ENCODE measurements at places on chromosomes 2 and 18.

- DNase-seq = no peak
Observed at GRCh38 chr2:108182489-108182888, 57.3 kb upstream of the SULT1C3 start.

DNA sequence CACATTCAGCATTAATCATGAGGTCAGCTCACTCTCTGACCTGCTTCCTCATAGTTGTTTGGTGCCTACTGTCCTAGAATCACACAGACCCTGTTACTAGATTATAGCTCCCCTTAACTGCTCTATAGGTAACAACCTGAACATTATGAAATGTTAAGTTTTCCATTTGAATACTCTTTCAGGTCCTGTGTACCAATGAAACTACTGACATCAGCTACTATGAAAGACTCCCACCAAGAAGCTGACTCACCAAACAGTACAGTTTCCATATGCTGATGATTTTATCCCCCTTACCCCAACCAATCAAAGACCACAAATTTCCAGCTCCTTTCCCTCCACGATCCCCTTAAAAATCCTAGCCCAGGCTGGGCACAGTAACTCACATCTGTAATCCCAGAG, 56.3 kb downstream of the SRBD1 start:
- no peak for DNase-seq

- DNase-seq = no peak
Observed at GRCh38 chr2:134338208-134338607, 84.3 kb downstream of the MGAT5 start.

- DNase-seq = peak; percentile 87
Observed at GRCh38 chr18:76491473-76491775, 3.6 kb downstream of the ZNF516 start.

DNA sequence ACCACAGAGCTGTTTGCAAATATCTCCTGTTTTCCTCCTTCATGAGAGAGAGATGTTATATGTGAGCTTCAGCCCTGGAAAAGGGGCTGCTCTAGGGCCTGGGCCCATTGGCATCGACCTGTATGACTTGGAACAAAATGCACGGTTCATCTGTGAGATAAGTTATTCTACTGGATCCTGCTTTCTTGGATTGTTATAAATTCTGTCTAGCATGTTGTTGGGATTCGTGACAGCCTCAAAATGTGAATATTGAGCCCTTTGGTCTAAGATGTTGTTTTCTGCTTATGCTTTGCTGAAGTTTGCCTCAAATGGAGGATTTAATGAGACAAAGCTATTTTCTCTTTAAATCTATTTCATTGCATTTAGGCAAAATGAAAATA, 372.9 kb downstream of the EN1 start:
- DNase-seq = no peak

- DNase-seq = no peak
Observed at GRCh38 chr18:59712311-59712710, 15.1 kb upstream of the CCBE1 start.

DNA sequence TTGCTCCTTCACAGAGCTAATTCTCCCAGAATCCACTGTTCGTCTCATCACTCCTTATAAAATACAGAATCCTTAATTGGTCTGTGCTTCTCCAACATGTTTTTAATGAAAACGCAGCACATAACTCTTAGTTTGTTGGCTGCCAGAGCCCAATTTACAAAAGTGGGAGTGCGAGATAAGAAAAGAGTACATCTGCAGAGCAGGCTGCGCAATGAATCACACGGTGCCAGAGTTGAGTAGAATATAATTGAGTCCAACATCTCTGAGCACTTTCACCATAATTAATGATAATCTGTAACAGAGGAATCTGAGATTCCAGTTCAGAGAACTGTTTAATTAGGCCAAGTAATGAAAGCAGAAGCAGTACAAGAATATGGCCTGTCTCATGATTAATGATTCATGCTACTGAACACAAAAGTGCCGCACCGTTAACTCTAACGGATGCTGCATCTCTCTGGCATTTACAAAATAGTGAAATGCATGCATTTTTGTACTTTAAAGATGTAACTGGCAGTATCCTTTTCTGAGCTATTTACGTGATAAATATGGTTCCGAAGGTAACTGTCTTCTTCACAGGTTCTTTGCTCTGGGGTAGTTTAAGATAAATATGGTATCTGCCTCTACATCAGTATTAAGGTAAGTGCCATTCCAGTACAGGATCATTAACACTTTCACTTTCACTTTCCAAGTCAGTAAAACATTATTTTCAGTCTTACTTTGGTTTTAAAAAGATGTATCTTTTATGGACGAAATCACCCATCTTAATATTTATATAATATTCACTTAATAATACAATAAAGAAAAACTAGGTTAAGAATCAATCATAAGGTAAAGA, 785.6 kb downstream of the NR4A2 start:
- DNase-seq = no peak

DNA sequence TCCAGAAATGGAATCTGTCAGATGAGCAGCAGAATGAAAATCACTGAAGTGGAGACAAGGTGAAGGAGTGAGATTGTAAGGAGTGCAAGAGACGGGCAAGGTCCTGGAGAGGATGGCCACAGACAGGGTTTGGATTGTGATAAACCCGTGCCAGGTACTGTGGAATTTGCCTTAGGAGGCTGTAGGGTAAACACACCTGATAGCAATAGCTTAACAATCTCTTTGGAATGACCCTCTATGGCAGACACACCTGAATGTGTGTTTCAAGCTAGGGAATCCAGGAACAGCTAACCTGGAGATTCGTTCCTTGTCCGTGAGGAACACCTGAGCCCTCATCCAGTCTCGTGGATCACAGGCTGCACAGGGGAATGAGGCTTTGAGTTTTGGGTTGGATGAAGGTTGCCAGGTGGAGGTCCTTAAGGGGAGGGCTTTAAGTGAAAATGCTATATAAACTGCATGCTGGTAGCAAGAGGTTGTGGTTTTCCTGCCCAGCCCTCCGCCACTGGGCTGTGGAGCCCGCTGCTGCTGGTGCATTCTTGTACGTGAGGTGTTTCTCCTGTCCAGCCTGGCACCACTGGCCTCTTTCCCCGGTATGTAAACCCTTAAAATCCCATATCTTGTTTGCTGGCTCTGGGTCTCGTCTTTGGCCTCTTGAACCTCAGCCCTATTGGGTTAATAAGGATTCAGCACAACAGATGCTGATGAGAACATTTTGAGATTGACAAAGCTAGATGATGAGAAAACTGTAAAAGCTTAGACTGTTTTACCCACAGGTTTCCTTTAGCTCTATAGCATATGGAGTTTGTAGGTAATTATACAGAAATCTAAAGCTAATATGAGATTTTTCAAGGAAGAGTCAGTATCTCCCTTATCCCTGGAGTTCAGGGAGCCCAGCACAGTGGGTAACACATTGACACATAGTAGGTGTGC, 117.9 kb downstream of the ARHGAP15 start:
- DNase-seq = no peak

GRCh38 chr2:50754514-50754913, 277.4 kb downstream of the NRXN1 start:
- no peak for DNase-seq
